ENCODE measurements at places on chromosomes 1 and 21.

GRCh38 chr1:70284366-70284765, 63.2 kb downstream of the SRSF11 start:
- no peak for DNase-seq

DNA sequence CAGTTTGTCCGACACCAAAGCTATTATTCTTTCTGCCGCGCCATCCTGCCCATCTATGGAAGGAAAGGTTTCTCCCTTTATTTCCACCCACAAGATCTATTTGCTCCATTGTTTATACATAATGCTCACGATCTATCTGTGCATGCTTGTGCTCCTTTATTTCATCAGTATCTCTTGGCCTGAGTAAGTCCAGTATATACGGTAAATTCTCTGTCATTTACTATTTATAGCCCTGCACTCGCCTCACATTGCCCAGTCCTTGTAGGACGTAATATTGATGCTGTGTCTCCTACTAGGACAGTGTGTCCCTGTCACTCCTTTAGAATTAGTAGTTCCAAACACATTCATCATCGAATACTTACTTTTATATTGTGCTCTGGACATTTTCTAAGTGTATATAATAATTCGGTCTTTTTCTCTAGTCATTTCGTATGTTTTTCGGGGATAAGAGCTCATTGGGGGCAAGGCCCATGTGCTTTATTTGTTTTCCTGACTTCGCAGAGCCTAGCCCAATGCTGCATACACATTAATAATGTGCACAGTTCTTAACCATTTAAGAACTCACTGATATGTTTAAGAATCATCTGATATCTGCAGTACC, 3.1 kb upstream of the NID1 start:
- peak; percentile 70 for DNase-seq

DNA sequence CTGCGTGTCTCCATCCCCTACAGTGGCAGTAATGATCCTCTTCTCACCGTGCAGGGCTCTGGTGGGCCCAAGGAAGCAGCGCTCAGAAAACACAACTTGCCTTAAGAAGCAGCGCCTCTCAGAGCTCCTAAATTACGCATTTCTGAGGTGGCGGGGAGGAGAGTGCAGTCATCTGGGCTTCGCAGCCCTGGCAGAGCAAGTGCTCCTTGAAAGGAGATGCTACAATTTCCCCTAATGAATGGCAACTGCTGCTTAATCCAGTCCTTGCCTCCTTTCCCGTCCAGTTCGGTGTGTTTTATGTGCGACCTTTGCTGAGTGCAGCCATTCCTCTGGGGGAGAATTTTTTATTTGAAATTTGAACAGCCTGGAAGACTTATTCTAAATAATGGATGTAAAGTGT, 287.3 kb downstream of the PTPRU start:
- DNase-seq, result no peak

- DNase-seq, result no peak
These were observed 2.5 kb upstream of the RCSD1 start for GRCh38 chr1:167627615-167627864.

GRCh38 chr1:153928245-153928644, 5.5 kb upstream of the GATAD2B start:
- no peak for DNase-seq

GRCh38 chr1:63674238-63674864, 81.1 kb downstream of the PGM1 start:
- peak; percentile 99 for DNase-seq

DNA sequence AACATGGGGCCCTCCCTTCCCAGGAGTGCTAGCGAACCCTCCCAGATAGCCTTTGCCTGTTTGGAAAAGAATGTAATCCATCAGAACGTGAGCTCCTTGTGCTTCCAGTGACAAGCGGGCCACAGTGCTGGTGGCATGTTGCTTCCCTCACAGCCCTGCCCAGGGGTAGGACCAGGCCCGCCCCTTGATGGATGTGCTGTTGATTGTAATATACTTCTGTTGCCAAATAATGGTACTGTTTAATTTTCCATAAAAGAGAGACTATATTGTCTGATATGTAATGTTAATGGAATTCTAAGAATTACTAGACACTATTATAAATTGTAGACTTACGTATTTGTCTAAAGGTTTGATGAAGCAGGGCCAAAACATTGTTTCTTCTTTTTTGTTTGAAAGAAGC, 16.4 kb downstream of the ATP5PO start:
- DNase-seq, result peak; percentile 23

DNA sequence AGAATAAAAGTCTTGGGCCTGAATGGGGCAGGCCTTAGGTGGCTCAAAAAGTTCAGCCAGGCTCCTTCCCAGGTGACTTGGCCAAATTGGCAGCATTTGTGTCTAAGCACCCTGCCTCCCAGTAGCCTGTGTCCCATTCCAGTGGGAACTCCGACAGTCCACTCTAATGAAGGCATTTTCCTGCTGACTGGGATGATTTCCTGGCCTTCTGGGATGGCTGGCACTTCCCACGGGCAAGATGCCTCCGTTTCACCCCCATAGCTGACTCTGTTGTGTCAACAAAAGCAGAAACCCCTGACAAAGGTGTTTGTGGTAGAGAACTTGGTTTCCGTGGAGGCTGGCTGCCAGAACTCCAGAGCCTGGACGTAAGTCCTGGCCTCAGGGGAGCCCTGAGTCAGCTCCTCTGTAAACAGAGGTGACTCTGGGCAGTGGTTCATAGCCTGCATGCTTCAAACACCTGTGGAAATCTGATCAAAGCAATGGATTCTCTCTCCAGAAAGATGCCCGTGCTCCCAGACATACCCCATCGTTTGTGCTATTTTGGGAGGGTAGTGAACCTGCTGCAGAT, 36.6 kb downstream of the WNT3A start:
- no peak for DNase-seq

DNA sequence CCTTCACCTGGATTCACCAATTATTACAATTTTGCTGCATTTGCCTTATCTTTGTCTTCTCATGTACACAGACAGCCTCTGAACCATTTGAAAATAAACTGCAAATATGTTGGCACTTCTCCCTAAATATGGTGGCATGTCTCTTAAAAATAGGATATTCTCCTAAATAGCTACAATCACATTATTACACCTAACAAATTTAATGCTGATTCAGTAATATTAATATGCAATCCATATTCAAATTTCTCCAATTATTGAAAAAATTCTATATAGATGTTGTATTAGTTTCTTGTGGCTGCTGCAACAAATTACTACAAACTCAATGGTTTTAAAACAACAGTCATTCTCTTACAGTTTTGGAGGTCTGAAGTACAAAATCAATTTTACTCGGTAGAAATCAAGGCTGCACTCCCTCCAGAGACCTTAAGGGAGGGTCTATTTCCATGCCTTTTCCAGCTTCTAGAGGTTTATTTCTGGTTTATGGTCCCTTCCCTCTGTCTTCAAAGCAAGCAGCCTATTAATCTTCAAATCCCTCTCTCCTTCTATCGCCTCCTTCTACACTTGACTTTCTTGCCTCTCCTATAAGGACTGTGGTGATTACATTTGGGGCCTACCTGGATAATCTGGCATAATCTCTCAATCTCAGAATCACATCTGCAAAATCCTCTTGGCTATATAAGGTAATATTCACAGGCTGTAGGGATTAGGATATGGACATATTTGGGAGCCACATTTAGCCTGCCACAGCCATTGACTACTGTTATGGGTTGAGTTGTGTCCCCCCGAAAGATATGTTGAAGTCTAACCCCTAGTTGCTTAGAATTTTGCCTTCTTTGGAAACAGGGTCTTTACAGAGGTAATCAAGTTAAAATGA, 52.5 kb upstream of the BOLA1 start:
- DNase-seq, result no peak

DNA sequence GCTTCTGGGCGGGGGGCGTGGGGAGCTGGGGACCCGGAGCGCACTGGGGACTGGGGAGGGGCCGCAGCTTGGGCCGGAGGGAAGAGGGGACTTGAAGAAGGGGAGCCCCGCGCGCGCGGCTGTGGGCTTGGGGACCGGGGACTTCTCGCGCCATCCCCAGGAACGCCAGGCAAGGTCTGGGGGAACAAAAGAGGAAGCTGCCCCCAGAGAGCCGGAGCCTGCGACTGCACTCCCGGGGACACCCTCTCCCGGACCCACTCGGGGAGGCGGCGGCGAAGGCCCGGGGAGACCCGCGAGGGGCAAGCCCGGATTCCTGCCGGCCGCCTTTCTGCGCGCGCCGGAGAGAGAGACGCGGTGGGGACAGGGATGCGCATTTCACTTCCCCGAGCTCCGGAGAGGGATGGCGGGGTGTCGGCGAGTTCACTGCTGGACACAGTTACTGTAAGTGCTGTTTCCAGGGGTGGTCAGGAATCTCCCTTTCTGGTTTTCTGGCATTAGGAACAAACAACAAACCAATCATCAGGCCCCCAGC, 732 bp downstream of the ABCG1 start:
- DNase-seq, result no peak

- peak; percentile 41 for DNase-seq
These were observed 190.6 kb downstream of the FMN2 start for GRCh38 chr1:240282061-240282830.

DNA sequence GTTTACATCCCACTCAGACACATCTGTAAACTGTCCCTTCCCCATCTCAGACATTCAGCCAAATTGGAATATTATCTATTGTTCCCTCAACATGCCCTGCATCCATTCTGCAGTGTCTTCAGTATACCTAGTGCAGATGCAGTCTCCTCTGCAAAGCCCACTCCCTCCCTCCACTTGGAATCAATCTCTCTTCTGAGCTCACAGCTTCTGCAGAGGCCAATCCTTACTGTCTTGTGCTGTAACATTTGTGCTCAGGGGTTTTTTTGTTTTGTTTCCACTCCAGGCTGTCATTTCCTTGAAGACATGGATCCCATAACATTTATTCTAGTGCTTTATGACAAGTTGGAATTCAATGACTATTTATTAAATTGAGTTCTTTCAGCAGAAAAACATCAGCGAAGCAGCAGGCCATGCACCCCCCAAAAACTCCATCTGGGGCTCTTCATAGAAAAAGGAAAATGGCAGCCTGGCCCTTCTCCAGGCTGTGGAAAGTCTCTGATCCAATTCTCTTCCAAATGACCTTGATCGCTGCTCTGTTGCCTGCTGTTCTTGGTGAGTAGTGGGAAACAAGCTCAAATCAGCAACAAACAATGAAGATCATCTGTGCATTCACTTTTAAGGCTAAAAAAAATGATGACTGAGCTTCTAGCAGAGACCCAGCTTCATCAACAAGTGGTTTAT, 8.7 kb downstream of the C4BPA start:
- DNase-seq, result no peak

DNA sequence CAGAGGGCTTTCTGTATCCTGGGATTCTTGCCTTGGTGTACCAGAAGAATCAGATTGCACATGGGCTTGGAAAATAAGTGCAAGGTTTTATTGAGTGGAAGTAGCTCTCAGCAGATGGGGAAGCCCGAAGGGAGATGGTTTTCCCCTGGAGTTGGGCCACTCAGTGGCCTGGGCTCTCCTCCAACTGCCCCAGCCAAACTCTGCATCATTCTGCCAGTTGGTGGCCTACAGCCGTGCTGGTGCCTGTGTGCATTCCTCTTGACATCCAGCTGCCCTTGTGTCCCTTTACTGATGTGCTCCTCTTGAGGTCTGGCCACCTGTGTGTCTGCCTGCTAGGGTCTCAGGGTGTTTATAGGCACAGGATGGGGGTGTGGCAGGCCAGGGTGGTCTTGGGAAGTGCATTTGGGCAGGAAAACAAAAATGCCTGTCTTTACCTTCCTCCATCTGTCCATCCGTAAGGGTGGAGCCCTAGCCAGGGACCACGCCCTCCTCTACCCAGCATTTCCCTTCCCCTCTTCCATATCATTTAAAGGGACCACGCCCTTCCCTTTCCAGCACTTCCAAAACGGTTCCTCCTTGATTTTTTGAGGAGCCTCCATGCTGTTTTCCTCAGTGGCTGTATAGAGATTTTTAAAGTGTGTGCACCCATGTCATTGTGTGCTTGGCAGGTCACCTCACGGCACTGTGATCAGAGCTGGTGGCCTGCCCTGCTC, 18.9 kb downstream of the SNAP47 start:
- DNase-seq, result peak; percentile 75

GRCh38 chr1:156705321-156705917, at the start of gene CRABP2:
TSS of gene CRABP2 (minus strand) at chr1:156705583. CDS start at chr1:156705446, 137 bp downstream.
- peak; percentile 66 for DNase-seq

GRCh38 chr1:116997066-116997465, 4.5 kb upstream of the CD101 start:
- peak; percentile 70 for DNase-seq

All from fibroblast of the aortic adventitia (primary cell).